Glomerular endothelial cell (primary cell): ENCODE measurements at places on chromosomes 1 and 21. TPM values are rescaled to one million over a fixed set of nuclear protein-coding genes. Genes with fewer than 3 reads are reported as not detected.

Gene CYYR1
- 24.1 and 28.2 TPM in 2 replicates for total RNA-seq

Gene GJA9
- not detected in 2 replicates for total RNA-seq

Gene MSH4
- not detected in 2 replicates for total RNA-seq

Gene GBP2
- 49.8 and 52.7 TPM in 2 replicates for total RNA-seq
